ENCODE measurements at places on chromosomes 12 and 14.

GRCh38 chr14:29773990-29774389 lies 153.7 kb downstream of the PRKD1 start:
- DNase-seq = no peak

- no peak for DNase-seq
Observed at GRCh38 chr12:109539508-109539907, 33.8 kb downstream of the MMAB start.

- DNase-seq = no peak
Observed at GRCh38 chr14:22843123-22843925, 6.9 kb downstream of the MMP14 start.

- no peak for DNase-seq
Observed at GRCh38 chr12:70068743-70069142, 174.5 kb upstream of the CNOT2 start.

GRCh38 chr12:70305794-70306193 lies 60.3 kb upstream of the KCNMB4 start:
- DNase-seq = no peak

DNA sequence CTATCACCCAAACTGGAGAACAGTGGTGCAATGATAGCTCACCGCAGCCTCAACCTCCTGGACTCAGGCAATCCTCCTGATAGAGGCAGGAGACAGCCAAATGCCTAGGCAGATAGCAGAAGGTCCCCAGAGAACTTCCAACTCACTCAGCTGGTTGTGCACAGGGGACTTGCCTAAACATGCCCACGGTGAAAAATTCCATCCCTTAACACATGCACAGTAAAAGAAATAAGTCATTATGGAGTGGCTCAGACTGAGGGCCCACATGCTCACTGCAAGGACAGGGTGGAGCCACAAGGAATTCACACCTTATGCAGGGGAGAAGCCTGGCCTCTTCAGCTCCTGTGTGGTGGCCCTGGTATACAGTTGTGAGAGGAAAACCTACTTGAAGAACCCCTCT lies 525.8 kb upstream of the ATP2B1 start:
- no peak for DNase-seq

GRCh38 chr12:78331753-78332152 lies 501.1 kb downstream of the NAV3 start:
- DNase-seq = no peak

DNA sequence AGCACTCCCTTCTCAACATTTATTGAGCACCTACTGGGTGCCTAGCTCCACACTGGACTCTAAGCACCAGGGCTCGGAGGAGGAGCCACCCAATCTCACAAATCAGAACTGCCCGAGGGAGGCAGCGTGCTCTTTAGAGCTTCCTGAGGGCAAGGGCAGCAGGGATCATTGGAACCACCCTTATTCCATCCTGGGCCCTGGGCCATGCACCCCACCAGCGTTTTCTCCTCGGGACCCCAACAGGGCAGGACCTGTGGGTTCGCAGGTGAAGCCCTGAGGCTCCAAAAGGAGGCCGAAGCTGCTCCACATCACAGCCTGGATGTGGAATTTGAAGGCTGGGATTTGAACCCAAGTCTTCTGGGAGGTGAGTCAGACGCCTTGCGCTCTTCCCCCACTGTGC lies 15.4 kb downstream of the TMEM119 start:
- no peak for DNase-seq

GRCh38 chr12:131092901-131093603 lies 139.3 kb downstream of the ADGRD1 start:
- peak; percentile 24 for DNase-seq

GRCh38 chr12:19657118-19657731 lies 217.9 kb downstream of the AEBP2 start:
- no peak for DNase-seq

GRCh38 chr12:55933169-55933798 lies 2.3 kb downstream of the DGKA start:
- no peak for DNase-seq

DNA sequence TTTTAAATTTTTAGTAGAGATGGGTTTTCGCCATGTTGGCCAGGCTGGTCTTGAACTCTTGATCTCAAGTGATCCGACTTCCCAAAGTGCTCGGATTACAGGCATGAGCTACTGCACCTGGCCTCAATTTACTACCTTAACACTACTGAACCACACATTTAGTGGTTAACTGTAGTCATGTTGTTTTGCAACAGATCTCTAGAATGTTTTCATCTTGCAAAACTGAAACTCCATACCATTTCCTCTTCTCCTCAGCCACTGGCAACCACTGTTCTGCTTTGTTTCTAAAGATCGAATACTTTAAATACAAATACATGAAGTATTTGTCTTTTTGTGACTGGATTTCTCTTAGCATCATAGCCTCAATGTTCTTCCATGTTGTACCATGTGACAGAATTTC lies 15.4 kb upstream of the SMCO2 start:
- no peak for DNase-seq

DNA sequence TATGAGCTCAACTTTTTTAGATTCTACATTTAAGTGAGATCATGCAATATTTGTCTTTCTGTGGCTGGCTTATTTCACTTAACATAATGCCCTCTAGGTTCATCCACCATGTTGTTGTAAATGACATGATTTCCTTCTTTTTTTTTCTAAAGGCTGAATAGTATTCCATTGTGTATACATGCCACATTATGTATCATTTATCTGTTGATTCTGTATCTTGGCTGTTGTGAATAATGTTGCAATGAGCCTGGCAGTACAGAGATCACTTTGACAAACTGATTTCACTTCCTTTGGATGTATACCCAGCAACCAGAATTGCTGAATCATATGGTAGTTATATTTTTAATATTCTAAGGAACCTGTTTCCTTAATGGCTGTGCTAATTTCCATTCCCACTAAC lies 19.1 kb downstream of the FBXW8 start:
- no peak for DNase-seq

GRCh38 chr14:24066496-24067132 lies 4.7 kb upstream of the CPNE6 start:
- DNase-seq = no peak
